ENCODE measurements at places on chromosomes 7 and 10. TPM values are rescaled to one million over a fixed set of nuclear protein-coding genes. Genes with fewer than 3 reads are reported as not detected.
A peak's percentile ranks its signal among the peaks of the same experiment; 100 is the strongest.

GRCh38 chr7:96253441-96253840 is 68.5 kb downstream of the SLC25A13 start:
- no peak for DNase-seq

GRCh38 chr7:155377838-155378579 is 79.9 kb upstream of the EN2 start:
- no peak for DNase-seq

DNA sequence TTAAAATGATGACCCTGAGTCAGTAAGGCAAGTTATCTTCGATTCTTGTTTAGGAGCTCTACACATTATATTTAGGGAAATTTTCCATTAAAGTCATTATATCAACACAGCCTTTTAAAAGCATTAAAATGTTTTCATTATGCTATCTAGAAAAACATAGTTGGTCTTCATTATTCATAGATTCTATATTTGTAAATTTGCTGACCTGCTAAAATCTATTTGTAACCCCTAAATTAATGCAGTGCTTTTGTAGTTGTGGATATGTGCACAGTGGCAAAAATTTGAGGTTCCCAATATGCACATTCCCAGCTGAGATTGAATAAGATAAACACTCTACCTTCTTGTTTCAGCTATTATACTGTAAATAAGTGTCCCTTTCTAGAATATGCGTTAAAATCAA is 81.1 kb downstream of the KIF20B start:
- no peak for DNase-seq

DNA sequence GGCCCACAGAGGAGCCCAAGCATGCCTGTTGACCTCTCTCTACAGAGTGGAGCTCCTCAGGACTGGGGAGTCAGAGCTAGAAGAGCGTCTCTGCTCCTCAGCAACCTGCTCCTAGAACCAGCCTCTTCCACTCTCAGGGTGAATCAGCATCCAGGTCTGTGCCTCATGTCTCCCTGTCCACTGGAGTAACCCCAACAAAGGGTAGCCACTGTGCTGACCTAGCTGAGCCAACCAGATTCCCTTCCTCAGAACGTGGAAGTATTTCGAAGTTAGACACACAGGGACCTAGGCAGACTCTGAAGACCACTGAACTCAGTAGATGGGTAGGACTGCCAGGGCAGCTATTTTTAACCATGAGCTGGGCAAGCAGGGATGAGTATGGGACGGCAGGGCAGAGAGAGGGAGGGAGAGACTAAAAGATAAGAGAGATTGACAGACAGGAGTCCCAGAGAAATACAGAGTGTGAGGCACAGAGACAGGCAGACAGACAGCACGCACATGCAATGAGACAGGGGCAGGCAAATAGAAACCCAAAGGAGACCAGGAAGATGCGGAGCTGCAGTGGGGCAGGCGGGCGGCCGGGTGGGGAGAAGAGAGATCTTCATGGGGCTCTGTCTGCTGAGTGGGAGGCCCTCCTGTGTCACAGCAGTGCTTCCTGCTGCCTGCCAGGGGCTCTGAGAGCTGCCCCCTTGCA is 56.7 kb downstream of the OSBPL3 start:
- no peak for DNase-seq

- DNase-seq = peak; percentile 1
Observed at GRCh38 chr10:108911814-108912541, 1011.3 kb downstream of the XPNPEP1 start.

Gene SSC4D
- total RNA-seq = 0.37 TPM

Gene HTR5A
- total RNA-seq = not detected

Gene UCMA
- total RNA-seq = not detected

Gene PRKCQ
- total RNA-seq = 0.22 TPM

Gene AQP1
- 0.26 TPM for total RNA-seq

Gene ZP3
- total RNA-seq = 20.2 TPM
